ENCODE measurements at places on chromosomes 1 and 21. TPM values are rescaled to one million over a fixed set of nuclear protein-coding genes. Genes with fewer than 3 reads are reported as not detected.

HSD3B1 gene
- not detected for total RNA-seq

AQP10 gene
- total RNA-seq, result 0.16 TPM

INSRR gene
- 0.41 TPM for total RNA-seq

LCE6A gene
- not detected for total RNA-seq

FCMR gene
- total RNA-seq, result 3.3 TPM

DNA sequence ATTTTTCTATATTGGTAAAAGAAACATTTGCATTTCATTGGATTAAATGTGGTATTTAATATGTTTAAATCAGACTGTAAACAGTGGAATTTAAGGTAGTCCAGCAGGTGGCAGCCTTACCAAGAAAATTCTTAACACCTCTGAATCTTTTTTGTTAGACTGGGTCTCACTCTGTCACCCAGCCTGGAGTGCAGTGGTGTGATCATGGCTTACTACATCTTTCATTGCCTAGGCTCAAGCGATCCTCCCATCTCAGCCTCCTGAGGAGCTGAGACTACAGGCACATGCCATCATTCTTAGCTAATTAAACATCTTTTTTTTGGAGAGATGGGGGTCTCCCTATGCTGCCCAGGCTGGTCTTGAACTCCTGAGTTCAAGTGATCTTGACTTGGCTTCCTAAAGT, 98.8 kb downstream of the RABGAP1L start:
- DNase-seq, result no peak

GRCh38 chr1:169594391-169594790, 8.1 kb upstream of the F5 start:
- DNase-seq, result no peak

GRCh38 chr21:26433386-26433785, 139.7 kb downstream of the CYYR1 start:
- no peak for DNase-seq

- DNase-seq, result no peak
These were observed 26.8 kb downstream of the BCAS2 start for GRCh38 chr1:114554577-114554976.

Data from left ventricle myocardium inferior (tissue), 1 donor.